Activated CD4-positive, alpha-beta memory T cell treated with anti-CD3 and anti-CD28 coated beads, Interleukin-2, amount 10 ng/mL, durations not matched to agents 7 days and 5 days (primary cell): ENCODE measurements at places on chromosomes 7 and 10. TPM values are rescaled to one million over a fixed set of nuclear protein-coding genes. Genes with fewer than 3 reads are reported as not detected.

MKLN1 gene
- 35.9 TPM for total RNA-seq

AKR1C8 gene
- total RNA-seq, result 1.5 TPM

CPN1 gene
- not detected for total RNA-seq

TRIM74 gene
- 1.9 TPM for total RNA-seq

ADCYAP1R1 gene
- total RNA-seq, result not detected

MTPN gene
- total RNA-seq, result 135 TPM

C1QL3 gene
- 0.15 TPM for total RNA-seq

IDI2 gene
- not detected for total RNA-seq

CPEB3 gene
- 3.0 TPM for total RNA-seq

LOXL4 gene
- total RNA-seq, result not detected

GHRHR gene
- total RNA-seq, result not detected

KLF14 gene
- total RNA-seq, result not detected

EZH2 gene
- 88.4 TPM for total RNA-seq

ITGA8 gene
- total RNA-seq, result not detected

MYH16 gene
- not detected for total RNA-seq

RASSF4 gene
- 1.2 TPM for total RNA-seq

AQP1 gene
- 0.25 TPM for total RNA-seq

OPN4 gene
- total RNA-seq, result not detected

SLC18A2 gene
- not detected for total RNA-seq

LRRC61 gene
- total RNA-seq, result 23.1 TPM

ANKRD22 gene
- 0.18 TPM for total RNA-seq

UCMA gene
- not detected for total RNA-seq

NPVF gene
- not detected for total RNA-seq

ANXA8 gene
- total RNA-seq, result 0.78 TPM

ENO4 gene
- total RNA-seq, result not detected

MMD2 gene
- total RNA-seq, result not detected

PDLIM1 gene
- total RNA-seq, result 22.8 TPM

SLC26A4 gene
- 12.2 TPM for total RNA-seq

PDE1C gene
- not detected for total RNA-seq

LIPJ gene
- not detected for total RNA-seq

KIAA1217 gene
- total RNA-seq, result 2.0 TPM

SPAM1 gene
- not detected for total RNA-seq

STN1 gene
- 56.8 TPM for total RNA-seq

CHST12 gene
- total RNA-seq, result 65.1 TPM

LRRC18 gene
- not detected for total RNA-seq

KCNH2 gene
- 0.15 TPM for total RNA-seq

GLI3 gene
- total RNA-seq, result not detected

WASHC2A gene
- 35.0 TPM for total RNA-seq

TUBAL3 gene
- total RNA-seq, result not detected

FZD8 gene
- total RNA-seq, result 0.65 TPM

SPDYE9 gene
- not detected for total RNA-seq

BAMBI gene
- 0.23 TPM for total RNA-seq

CYP2C18 gene
- not detected for total RNA-seq
